Astrocyte (in vitro differentiated cells and primary cell): ENCODE measurements at places on chromosomes 2 and 18. TPM values are rescaled to one million over a fixed set of nuclear protein-coding genes. Genes with fewer than 3 reads are reported as not detected.

DNA sequence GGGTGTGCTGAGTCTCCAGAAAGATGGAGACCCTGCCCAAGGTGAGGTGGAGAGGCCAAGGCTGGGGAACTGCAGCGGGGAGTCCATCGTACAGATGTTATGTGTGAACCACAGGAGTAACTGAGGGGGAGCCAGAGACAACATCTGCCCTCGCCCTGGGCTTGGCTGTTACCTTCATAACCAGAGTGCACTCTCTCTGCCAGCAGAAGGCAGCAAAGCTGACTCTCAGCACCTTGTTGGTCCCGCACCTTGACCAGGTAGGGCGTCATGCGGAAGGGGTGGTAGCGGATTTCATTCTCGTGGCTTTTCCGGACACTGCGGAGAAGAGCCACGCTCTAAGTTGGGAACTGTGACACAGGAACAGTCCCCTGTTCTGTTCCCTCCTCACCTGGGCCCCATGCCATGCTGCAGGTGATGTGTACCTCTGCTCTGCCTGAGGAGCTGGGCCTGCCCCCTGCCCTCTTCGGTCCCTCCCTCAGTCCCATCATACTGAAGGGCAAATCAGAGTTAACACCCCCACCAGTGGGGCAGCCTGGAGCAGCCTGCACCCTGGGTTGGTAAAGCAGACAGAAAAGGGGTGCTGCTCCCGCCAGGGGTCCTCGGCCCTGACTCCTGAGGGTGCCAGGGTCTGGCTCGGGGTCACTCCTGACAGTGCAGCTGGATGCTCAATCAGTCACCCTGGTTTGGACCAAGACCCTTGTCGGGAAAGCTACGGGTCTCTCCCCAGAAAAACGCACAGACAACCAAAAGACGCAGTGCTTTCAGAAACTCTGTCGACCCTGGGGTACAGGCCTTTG, 20.3 kb downstream of the PER2 start:
- DNase-seq: no peak

The EPB41L3 gene
- 92.3 and 97.0 TPM in 2 replicates for total RNA-seq

DNA sequence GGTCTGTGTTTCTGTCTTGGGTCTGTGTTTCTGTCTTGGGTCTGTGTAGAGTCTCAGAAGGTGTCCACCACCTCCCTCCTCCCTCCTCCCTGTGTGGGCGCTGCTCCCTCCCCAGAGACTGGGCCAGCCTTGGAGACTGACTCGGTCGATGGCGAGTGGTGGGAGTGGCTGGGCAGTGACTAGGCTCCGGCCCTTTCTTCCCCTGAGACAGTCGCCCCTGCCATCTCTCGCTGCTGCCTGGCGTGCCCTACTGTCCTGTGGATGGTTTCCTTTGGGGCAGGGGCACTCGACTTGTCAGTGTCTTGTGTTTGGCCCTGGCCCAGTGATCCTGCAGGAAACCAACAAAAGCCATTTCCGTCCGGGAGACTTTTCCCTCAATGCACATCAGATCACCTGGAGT, 215.8 kb downstream of the NDUFA10 start:
- no peak for DNase-seq

The SOWAHC gene
- 14.1 and 16.5 TPM in 2 replicates for total RNA-seq

DNA sequence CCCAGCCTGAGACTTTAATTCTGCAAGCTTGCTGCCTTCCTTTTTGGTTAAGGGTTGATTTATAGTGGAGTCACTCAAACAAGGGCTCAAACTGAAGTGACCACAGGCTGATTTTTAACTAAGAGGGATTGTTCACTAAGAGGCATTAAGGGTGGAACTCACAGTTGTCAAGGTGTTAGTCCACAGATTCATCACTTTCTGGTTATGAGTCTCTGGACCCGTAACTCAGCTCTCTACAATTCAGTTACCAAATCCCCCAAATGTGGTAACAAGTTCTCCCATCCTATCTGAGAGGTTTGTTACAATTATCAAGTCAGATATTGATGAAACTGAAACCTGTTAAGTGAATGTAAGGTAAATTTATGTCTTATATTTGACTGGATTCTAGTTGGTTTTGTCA, 185.9 kb upstream of the KLHL14 start:
- no peak for DNase-seq

DNA sequence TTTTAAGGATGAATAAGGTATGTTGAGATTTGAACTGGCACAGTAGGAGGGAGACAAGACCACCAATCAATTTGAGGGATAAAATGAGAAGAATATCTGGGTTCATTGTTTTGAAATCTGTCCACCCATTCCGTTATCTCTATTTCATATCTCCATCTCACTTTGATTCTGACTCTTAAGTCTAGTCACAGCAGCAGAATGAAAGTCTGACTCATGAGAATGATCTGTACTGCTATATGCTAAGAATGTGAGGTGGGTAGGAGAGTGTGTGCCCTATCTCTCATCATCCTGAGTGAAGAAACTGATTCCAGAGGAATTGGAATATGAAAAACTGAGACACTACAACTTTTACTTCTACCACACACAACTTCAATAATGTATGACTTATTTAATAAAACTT, 1994.5 kb upstream of the PIK3C3 start:
- DNase-seq: peak; percentile 61

DNA sequence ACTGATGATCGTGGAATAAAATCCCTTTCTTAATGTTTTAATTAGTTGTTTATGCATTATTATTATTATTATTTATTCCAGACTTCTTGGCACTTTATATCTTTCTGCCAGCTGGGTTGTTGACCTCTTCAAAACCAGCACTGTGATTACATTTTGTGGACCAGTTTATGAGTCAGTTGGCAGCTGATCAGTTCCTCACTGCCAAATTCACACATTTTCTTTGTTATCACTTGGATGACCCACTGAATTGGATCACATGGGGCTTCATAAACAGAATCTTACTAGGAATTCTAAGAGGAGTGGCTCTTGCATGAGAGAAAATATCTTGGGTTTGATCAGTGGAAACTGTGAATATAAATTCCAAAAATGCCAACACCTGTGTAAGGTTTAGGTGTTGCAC, 321.8 kb upstream of the SPRED2 start:
- DNase-seq: peak; percentile 54

- no peak for DNase-seq
Measured at GRCh38 chr2:216765761-216766262, 70.5 kb upstream of the IGFBP5 start.

DNA sequence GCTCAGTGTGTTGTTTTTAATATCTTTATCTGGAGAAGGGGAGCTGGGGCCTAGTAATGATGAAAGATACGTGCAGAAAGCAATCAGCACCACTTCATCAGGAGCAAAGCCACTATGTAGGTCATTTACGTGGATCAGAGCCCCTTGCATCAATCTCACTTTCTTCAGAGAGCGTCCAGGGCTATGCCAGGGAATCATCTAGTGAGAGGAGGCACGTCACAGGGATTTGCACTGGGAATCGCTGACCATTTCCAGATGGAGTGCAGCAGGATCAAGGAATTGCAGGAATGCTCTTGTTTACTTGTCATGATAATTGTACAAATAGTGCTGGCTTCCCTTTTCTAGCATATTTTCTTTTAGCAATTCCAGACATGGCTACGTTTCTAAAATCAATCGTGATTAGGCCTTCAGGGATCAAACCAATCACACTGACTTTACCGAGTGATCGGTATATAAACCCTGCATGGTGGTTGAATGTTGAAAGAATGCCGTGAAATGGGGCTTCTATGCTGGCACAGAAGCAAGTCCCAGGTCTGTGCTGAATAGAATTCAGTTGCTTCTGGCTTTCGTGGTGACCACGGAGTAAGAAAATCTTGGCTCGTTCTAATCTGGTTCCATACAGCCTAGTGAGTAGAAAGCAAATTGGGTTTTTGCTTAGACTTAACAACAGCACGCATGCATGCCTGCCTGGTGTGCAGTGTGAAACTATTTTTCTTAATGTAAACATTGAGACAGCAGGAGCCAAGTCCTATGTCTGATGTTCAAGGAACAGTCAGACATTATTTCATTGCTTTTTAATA, 122.8 kb downstream of the TMEM200C start:
- no peak for DNase-seq

The UPP2 gene
- not detected in 2 replicates for total RNA-seq

GRCh38 chr2:183283209-183283608, 159.0 kb downstream of the NUP35 start:
- DNase-seq: no peak

The NCKAP1 gene
- 164 and 167 TPM in 2 replicates for total RNA-seq

The SLC9A4 gene
- total RNA-seq: 0.07 and 0.09 TPM in 2 replicates

The DNAJC10 gene
- 166 and 169 TPM in 2 replicates for total RNA-seq

GRCh38 chr2:9666306-9666705, 35.5 kb upstream of the YWHAQ start:
- DNase-seq: no peak

- DNase-seq: no peak
Measured at GRCh38 chr2:195038153-195038552, 618.9 kb upstream of the SLC39A10 start.

The INHBB gene
- total RNA-seq: 7.1 and 19.8 TPM in 2 replicates

DNA sequence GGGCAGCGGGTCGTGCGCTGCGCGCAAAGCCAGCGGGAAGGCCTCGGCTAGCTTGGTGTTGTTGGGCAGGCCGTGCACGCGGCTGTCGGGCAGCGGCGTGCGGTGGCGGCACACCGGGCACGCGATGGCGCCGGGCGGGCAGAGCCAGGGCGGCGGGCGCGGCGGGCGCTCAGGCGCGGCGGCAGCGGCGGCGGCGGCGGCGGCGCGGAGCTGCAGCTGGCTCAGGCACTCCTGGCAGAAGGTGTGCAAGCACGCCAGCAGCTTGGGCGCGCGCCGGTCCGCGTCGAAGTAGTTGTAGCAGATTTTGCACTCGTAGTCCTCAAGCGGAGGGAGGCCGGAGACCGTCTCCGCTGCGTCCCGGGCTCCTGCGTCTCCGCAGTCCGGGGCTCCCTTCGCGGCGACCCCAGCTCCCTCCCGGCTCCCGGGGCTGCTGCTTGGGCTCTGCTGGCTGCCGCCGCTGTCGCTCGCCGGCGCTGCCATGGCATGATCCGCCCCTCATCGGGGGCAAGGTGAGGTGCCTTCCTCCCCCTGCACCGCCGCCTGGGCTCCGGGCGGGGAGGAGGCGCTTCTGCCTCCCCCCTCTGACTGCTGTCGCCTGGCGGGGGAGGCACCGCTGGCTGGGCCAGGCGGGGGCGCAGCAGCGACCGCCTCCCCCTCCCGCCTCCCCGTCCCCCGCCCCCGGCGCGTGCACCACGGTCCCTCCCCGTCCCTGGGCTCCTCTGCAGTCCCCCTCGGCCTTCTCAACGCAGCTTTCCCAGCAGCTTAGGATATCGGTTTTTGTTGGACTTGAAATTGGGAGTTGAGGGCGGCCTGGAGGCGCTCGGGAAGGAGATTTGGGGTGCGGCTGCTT, 21.0 kb upstream of the PAX3 start:
- DNase-seq: no peak

GRCh38 chr2:70999362-70999761, 4.7 kb upstream of the TEX261 start:
- no peak for DNase-seq

The AQP4 gene
- total RNA-seq: 0.22 TPM in 1 of 2 replicates, not detected in the other

The SLC14A1 gene
- not detected in 2 replicates for total RNA-seq

DNA sequence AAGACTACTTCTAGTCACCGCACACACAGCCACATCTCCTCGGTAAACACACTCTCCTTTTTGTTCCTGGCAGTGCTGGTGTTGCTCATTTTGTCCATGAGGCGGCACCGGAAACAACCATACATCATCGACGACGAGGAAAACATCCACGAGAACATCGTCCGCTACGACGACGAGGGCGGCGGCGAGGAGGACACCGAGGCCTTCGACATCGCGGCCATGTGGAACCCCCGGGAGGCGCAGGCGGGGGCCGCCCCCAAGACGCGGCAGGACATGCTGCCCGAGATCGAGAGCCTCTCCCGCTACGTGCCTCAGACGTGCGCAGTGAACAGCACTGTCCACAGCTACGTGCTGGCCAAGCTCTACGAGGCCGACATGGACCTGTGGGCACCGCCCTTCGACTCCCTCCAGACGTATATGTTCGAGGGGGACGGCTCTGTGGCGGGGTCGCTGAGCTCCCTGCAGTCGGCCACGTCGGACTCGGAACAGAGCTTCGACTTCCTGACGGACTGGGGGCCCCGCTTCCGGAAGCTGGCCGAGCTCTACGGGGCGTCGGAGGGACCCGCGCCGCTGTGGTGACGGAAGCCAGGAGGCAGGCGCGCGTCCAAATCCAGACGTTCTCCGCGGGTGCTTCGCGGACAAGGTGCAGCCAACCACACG, 221.0 kb downstream of the CDH20 start:
- no peak for DNase-seq

- DNase-seq: peak; percentile 82
Measured at GRCh38 chr2:160306985-160307384, 106.9 kb upstream of the ITGB6 start.

DNA sequence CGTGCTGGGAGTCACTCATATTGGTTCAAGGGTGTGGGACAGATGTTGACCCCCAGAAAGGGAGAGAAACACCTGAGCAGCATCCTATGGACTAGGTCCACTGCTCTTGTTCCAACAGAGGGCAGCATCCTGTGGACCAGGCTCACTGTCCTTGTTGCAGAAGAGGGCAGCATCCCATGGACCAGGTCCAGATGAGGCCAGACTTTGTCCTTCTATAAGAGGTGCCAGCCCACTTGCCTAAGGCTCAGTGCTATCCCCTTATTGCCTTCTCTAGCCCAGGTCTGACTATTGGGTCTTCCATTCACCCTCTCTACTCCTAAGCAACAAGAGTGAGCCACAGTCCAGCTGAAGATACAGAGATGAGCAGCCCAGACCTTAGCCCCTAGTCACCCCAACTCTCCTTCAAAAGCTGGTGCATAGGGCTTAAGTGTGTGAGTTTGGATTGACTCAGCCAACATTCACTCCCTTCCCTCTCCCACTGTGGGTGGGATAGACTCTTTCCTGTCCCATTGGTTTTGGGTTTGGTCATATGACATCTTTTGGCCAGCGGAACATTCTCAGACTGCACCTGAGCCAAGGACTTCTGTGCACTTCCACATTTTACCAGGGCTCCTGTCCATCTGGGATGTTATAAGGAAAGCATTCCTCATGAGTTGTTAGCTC, 132.4 kb upstream of the GPC1 start:
- DNase-seq: no peak

DNA sequence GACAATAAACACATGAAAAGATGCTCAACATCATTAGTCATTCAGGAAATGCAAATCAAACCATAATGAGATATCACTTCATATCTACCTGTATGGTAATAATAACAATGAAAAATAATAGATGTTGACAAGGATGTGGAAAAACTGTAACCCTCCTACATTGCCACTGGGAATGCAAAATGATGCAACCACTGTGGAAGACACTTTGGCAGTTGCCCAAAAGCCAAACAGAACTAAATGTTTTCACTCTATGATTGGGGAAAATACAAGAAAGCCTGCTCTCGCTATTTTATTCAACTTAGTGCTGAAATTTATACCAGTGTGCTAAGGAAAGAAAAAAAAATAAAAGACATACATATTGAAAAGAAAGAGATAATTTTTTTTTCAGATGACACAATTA, 934.5 kb downstream of the CNTNAP5 start:
- DNase-seq: no peak
